Small intestine (tissue), 16 donors: ENCODE measurements at places on chromosomes 3 and 15. TPM values are rescaled to one million over a fixed set of nuclear protein-coding genes. Genes with fewer than 3 reads are reported as not detected.

- no peaks in the 10 kb centered on the region for H3K36me3 ChIP-seq
- H3K4me3 ChIP-seq = no peak overlapping the region
- no peak for DNase-seq
- no peak overlapping the region for H3K27ac ChIP-seq
- peaks cover 45% of the 10 kb centered on the region for H3K4me1 ChIP-seq
- H3K27me3 ChIP-seq = no peaks in the 10 kb centered on the region
Measured at GRCh38 chr3:192875971-192876565, 41.6 kb downstream of the MB21D2 start.

GRCh38 chr15:48993380-48993779 lies 29.7 kb upstream of the SHC4 start:
- H3K27me3 ChIP-seq = no peaks in the 10 kb centered on the region
- no peaks in the 10 kb centered on the region for H3K4me1 ChIP-seq
- DNase-seq = no peak
- H3K36me3 ChIP-seq = peaks cover 8% of the 10 kb centered on the region
- H3K4me3 ChIP-seq = no peak overlapping the region

GRCh38 chr3:172647080-172647479 lies 63.8 kb downstream of the NCEH1 start:
- H3K4me3 ChIP-seq = no peak overlapping the region
- DNase-seq = no peak
- no peaks in the 10 kb centered on the region for H3K27me3 ChIP-seq
- H3K36me3 ChIP-seq = no peaks in the 10 kb centered on the region

GRCh38 chr3:33360136-33360825 lies 79.9 kb downstream of the UBP1 start:
- DNase-seq = peak; percentile 34
- H3K4me3 ChIP-seq = no peak overlapping the region
- no peak overlapping the region for H3K27ac ChIP-seq
- no peaks in the 10 kb centered on the region for H3K36me3 ChIP-seq
- H3K27me3 ChIP-seq = no peaks in the 10 kb centered on the region

DNA sequence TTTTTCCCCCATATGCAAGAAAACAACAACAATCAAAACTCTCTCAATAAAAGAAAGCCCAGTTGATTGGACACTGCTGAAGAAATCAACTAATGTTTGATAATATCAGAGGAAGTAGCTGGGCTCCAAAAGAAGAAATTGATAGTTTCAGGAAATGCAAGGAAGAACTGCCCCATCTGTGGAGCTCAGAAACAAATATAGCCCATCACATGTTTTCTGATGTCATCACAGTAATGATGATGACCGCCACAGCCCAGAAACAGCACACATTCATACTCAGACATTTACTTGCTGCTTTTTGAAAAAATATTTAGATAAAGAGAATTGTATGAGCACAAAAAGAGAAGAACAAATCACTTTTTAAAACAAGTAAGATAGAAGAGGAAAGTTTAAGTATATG lies 67.6 kb downstream of the GOLIM4 start:
- H3K27me3 ChIP-seq = no peaks in the 10 kb centered on the region
- H3K36me3 ChIP-seq = peaks cover 5% of the 10 kb centered on the region
- DNase-seq = no peak
- no peak overlapping the region for H3K27ac ChIP-seq
- no peaks in the 10 kb centered on the region for H3K4me1 ChIP-seq

GRCh38 chr3:192207651-192208050 lies 519.7 kb downstream of the FGF12 start:
- no peak for DNase-seq
- no peak overlapping the region for H3K27ac ChIP-seq
- no peak overlapping the region for H3K4me3 ChIP-seq
- H3K36me3 ChIP-seq = no peaks in the 10 kb centered on the region
- no peaks in the 10 kb centered on the region for H3K27me3 ChIP-seq

DNA sequence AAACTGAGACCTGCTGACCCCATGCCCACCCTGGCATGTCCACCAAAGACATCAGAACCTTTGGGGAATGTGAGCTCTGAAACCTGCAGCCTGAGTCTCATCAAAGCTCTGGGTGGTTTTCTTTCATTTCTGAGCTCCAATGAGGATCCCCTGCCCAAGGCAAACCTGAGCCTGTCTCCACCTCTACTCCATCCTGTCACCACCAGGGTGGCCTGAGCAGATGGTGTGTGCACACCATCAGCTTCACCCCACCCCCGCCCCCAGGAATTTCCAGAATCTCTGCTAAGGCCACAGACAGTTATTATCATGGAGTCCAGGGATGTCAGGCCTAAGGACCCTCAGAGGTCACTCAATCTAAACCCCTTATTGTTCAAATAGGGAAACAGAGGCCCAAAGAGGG lies 1.3 kb downstream of the XIRP1 start:
- no peaks in the 10 kb centered on the region for H3K36me3 ChIP-seq
- H3K4me3 ChIP-seq = no peak overlapping the region
- DNase-seq = no peak
- H3K4me1 ChIP-seq = no peaks in the 10 kb centered on the region
- no peaks in the 10 kb centered on the region for H3K27me3 ChIP-seq

GRCh38 chr3:21464746-21465145 lies 286.3 kb downstream of the ZNF385D start:
- no peak overlapping the region for H3K4me3 ChIP-seq
- no peak overlapping the region for H3K27ac ChIP-seq
- no peaks in the 10 kb centered on the region for H3K4me1 ChIP-seq
- no peaks in the 10 kb centered on the region for H3K27me3 ChIP-seq
- H3K36me3 ChIP-seq = no peaks in the 10 kb centered on the region

DNA sequence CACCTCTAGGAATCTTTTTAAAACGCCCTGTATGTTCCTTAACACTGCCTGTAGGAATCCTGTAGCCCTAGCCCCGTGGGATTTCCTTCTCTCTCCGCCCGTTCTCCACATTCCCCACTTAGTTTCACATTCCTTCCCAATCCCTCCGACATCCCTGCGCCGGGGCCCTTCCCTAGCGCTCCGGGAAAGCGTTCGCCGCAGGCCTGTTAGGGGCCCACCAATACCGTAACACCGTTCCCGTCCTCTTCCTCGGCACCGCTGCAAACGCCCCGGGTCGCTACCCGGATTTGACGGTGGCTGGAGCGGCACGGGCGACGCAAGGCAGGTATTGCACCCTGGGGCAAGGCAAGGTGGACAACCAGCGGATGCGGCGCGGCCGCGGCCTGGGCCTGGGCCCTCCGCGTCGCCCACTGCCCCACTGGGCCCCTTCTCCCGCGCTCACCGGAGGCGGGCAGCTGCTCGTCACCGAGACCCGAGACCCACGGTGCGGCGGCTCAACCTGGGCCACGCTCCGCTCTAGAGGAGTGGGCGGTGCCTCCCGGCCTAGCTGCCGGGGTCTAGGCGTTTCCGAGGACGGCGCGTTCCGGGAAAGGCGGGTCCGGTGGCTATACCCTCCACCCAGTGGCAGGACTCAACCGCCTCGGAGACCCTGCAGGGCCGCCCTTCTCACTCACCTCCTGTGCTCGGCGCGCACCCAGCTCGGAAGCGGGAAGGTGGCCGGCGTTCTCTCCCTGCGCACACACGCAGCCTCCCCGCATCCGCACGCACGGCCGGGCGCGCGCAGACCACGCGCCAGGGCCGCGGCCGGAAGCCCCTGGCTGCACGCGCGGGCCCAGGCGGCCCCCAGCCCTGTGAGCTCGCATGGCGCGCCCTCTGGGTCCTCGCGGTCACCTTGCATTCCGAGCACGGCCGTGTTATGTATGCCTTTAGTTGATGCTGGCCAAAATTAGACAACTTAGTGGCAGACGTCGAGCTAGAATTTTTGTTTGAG lies at the start of gene B3GALNT1:
B3GALNT1 (minus strand) TSS at position 789 of the 991 bp plus-strand sequence. CDS start 18,595 bp downstream, outside the sequence.
- H3K4me1 ChIP-seq = peaks cover 20% of the 10 kb centered on the region
- H3K4me3 ChIP-seq = peak within 1 kb of the TSS; percentile 56
- H3K27me3 ChIP-seq = no peaks in the 10 kb centered on the region
- H3K36me3 ChIP-seq = no peaks in the 10 kb centered on the region

DNA sequence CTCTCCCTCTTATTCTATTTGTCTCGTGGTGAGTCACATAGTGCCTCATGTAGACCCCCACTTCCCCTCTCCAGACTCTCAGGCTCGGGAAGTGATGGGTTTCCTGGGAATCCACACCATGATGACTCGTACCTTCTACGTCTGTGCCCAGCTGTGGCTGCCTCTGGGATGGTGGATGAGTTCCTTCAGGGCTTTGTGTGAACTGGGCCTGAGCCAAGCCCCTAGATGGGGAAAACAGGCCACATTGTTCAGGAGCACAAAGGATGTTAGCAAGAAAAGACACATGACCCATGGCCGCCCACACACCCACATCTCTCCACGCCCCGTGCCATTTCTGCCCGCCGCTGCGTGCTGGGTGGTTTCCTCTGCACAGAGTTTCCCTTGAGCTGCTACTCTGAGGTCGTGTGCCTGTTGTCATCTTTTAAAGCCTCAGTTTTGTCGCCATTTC lies 10.5 kb downstream of the ISG20 start:
- no peak overlapping the region for H3K4me3 ChIP-seq
- H3K27ac ChIP-seq = peak overlapping the region; percentile 52

GRCh38 chr3:165196577-165197480 lies 645 bp upstream of the SLITRK3 start:
- no peaks in the 10 kb centered on the region for H3K36me3 ChIP-seq
- DNase-seq = no peak
- H3K4me3 ChIP-seq = peak overlapping the region; percentile 3
- H3K27ac ChIP-seq = no peak overlapping the region
- H3K4me1 ChIP-seq = peaks cover 5% of the 10 kb centered on the region

DNA sequence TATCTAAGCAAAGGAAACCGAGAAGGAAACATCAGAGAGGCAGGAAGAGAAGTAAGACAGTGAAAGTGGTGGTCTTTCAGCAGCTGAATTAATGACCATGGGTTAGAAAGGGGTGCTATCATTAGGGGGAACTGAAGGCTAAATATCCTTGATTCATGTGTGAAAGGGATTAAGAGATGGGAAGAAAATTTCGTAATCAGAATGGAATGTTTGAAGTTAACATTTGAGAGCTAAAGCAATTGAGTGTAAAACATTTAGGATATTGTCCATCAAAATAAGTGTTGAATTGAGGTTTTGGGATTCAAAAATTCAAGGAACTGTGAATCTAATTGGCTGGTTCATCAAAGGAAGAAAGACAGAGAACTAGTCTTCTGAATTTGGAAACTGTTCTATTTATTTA lies 4.1 kb upstream of the ECT2 start:
- H3K27ac ChIP-seq = no peak overlapping the region
- H3K4me3 ChIP-seq = no peak overlapping the region
- no peaks in the 10 kb centered on the region for H3K4me1 ChIP-seq
- H3K27me3 ChIP-seq = no peaks in the 10 kb centered on the region

DNA sequence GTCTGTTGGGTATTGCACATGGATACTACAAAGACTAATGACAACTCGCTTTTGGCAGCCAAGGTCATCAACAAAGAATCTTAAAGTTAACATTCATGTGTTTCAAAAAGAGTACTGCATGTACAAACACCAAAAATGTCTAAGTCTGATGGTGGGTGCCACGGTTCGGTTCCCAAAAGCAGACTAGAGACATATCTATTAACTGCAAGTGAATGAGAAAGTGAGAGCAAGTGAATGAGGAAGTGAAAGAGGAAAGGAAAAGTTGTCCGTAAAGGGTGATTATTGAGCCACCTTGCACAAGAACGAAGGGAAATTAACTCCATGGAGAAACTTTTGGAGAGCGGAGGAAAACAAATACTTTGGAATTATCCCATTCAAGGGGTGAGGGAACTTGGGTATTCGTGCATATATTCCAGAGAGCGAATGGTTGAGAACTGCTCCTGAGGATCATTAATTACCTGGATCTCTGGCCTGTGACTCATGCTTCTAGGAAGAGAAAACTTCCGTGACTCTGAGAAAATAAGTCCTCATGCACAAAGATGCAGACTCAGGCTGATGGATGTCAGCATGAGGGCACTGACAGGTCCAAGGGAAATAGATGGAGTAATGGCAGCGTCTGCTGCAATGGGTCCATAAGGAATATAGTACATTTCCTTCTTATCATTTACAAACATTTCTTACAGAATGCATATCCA lies 336.5 kb upstream of the TGFBR2 start:
- H3K4me1 ChIP-seq = no peaks in the 10 kb centered on the region
- peak; percentile 53 for DNase-seq

DNA sequence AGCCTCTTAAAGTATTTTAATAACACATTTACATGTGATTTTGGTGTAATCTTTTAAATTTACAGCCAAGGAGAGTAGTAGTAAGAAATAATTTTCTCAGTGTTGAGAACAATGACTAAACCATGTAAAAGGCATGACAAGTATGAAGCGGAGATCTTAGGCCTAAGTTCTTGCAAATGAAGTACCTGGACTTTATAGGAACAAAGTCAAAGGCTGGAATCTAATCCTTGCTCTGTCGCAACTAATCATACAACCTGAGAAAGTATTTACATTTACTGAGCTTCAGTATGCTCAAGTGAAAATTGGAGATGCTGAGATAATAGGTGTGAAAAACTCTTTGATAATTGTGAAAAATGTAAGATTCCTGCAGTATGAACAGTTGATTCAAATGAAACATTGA lies 86.4 kb upstream of the VGLL3 start:
- no peak overlapping the region for H3K27ac ChIP-seq
- no peaks in the 10 kb centered on the region for H3K4me1 ChIP-seq
- no peak for DNase-seq
- H3K36me3 ChIP-seq = no peaks in the 10 kb centered on the region
- no peaks in the 10 kb centered on the region for H3K27me3 ChIP-seq

DNA sequence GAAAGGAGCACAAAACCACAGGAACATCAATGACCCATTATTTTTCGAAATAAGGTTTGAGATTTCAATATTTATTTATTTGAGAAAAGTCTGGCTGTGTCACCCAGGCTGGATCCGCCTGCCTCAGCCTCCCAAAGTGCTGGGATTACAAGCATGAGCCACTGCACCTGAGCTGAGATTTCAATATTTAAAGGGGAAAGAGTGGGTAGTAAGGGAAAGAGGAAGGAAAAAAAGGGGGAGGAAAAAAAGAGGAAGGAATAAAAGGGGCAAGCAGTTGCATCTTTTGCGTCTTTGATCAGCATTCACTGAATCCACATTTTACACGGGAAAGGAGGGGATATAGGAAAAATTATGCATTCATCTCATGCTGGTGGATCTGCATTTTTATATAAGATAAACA lies 47.4 kb downstream of the ERICH6 start:
- DNase-seq = no peak
- no peaks in the 10 kb centered on the region for H3K27me3 ChIP-seq
- no peak overlapping the region for H3K4me3 ChIP-seq
- H3K27ac ChIP-seq = no peak overlapping the region

GRCh38 chr3:159763011-159763601 lies 225.5 kb upstream of the IL12A start:
- H3K27ac ChIP-seq = peak overlapping the region; percentile 14
- H3K27me3 ChIP-seq = peaks cover 10% of the 10 kb centered on the region
- peaks cover 14% of the 10 kb centered on the region for H3K4me1 ChIP-seq
- H3K36me3 ChIP-seq = no peaks in the 10 kb centered on the region
- DNase-seq = peak; percentile 72
- peak overlapping the region; percentile 59 for H3K4me3 ChIP-seq

GRCh38 chr15:90141646-90142045 lies 39.4 kb upstream of the IDH2 start:
- H3K27ac ChIP-seq = no peak overlapping the region
- H3K27me3 ChIP-seq = no peaks in the 10 kb centered on the region
- no peaks in the 10 kb centered on the region for H3K36me3 ChIP-seq
- H3K4me3 ChIP-seq = no peak overlapping the region
- no peak for DNase-seq

GRCh38 chr3:50321336-50322114 lies 1.0 kb downstream of the HYAL2 start:
- H3K4me3 ChIP-seq = peak overlapping the region; percentile 72
- H3K36me3 ChIP-seq = peaks cover 58% of the 10 kb centered on the region
- no peaks in the 10 kb centered on the region for H3K27me3 ChIP-seq
- peak; percentile 91 for DNase-seq
- peaks cover 2% of the 10 kb centered on the region for H3K4me1 ChIP-seq
- peak overlapping the region; percentile 96 for H3K27ac ChIP-seq

Gene KIF7
- 0.27 TPM for polyA plus RNA-seq

Gene GJD2
- polyA plus RNA-seq = not detected

Gene PIF1
- polyA plus RNA-seq = 11.7 TPM

Gene TMEM207
- polyA plus RNA-seq = not detected

Gene IL12A
- polyA plus RNA-seq = 2.7 TPM

Gene KLHL40
- polyA plus RNA-seq = 0.38 TPM

Gene RLBP1
- not detected for polyA plus RNA-seq

Gene MKRN2OS
- 10.3 TPM for polyA plus RNA-seq

Gene CHRM5
- not detected for polyA plus RNA-seq
